ENCODE measurements at places on chromosomes 11 and 22.

- DNase-seq, result no peak
These were observed 266.7 kb downstream of the LARGE1 start for GRCh38 chr22:33653532-33654063.

GRCh38 chr22:25067851-25068421 lies 115.4 kb downstream of the KIAA1671 start:
- DNase-seq, result no peak

GRCh38 chr11:95908826-95909225 lies 15.1 kb downstream of the MTMR2 start:
- no peak for DNase-seq

GRCh38 chr11:9741260-9741659 lies 77.4 kb downstream of the SWAP70 start:
- DNase-seq, result no peak

DNA sequence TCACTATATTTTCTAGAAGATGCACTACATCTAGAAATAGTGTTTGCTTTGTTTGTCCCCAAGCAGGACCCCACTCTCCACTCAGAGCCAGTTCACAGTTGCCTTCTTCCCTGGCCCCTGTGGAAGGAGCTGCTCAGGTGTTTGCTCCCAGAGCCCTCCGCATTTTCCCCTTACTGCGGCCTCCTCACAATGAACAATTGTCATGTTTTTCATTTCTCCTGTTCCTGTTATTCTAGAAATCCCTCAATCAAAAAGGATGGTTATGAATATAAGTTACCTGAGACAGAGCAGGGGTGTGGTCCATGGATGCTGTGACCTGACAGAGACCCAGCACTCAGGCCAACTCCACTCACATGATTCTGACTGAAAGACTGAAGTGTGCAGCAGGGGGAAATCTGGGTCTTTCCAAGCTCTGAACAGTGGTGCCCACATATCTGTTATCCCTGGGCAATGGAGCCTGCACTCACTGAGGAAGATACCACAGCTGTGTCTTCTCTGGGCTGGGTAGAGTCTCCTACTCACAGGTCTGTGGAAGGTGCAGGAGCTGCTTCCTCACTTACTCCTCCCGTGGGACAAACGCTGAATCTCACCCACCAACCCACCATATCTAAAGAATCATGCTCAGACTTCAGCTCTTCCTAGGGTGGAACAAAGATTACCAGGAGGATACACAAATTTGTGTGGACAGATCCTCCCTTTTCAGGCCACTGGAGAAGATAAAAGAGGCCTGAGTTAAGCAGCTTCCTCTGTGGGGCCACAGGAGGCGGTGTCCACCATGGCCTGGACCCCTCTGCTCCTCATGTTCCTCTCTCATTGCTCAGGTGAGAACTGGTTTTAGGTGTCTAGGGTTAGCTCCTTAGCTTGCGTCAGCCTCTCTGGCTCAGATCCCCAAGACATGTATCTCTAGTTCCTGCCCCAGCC lies 87.1 kb upstream of the TOP3B start:
- no peak for DNase-seq

GRCh38 chr11:41320238-41320637 lies 139.2 kb downstream of the LRRC4C start:
- no peak for DNase-seq

- DNase-seq, result no peak
These were observed 250.9 kb upstream of the NARS2 start for GRCh38 chr11:78825591-78826020.

- no peak for DNase-seq
These were observed 5.9 kb upstream of the ATF4 start for GRCh38 chr22:39514373-39514973.

DNA sequence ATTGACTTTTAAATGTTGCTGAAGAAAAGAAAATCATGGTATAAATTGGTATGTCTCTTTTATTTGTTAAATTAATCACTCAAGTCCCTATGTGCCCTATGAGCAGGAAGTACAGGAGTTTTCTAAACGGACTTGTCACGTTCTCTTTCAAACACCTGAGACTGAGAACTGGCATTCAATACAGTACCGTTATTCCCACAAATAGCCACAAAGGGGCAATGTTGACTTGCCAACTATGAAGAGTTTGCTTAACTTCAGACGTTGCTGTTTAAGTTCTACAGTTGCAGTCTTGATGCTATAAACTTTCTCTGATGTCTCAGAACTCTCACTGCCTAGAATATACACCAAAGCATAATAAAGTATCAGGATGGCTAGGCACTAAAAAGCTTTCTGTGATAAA lies 7.6 kb downstream of the OR56A1 start:
- no peak for DNase-seq

- DNase-seq, result peak; percentile 20
These were observed 49.5 kb downstream of the IGF2 start for GRCh38 chr11:2089536-2090165.

DNA sequence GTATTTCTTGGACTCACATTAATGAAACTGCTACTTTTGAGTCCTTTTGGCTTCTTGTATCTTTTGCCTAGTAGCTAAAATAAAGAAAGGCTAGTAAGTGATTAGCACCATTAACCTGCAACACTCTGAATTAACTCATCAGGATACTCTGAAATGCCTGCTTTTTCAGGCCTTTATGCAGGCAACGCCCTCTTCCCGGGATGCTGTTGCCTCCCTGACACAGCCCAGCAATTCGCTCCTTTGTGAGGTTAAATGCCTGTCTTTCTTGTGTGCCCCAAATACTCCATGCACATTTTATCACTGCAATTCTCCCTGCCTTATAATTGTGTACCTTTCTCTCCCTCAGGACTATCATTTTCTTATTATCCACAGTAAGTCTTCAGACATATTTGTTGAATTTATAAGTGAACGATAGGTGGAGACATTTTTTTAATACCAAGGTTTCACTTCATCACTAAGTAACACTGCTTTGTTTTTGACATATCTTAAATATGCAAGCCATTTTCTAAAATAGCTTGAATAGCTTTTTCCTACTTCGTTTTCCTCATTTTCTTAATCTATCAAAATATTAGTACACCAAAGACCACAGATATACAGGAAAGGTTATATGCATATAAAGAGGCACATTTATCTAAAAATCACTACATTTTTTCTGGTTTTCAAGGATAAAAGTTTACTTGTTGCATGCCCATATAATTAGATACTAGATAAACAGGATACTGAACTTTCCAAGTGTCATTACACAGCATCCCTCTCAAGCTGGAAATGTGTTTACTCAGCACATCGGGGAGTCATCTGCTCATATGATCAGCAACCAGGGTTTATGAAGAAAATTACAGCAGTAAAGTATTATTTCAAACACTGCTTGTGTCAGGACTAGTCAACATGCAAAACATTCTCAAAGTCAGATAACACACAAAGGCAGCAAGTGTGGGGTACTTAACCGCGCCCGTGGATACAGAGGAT lies 48.5 kb upstream of the DDI1 start:
- no peak for DNase-seq

- no peak for DNase-seq
These were observed 1166.6 kb downstream of the BRD1 start for GRCh38 chr22:48660790-48661740.

DNA sequence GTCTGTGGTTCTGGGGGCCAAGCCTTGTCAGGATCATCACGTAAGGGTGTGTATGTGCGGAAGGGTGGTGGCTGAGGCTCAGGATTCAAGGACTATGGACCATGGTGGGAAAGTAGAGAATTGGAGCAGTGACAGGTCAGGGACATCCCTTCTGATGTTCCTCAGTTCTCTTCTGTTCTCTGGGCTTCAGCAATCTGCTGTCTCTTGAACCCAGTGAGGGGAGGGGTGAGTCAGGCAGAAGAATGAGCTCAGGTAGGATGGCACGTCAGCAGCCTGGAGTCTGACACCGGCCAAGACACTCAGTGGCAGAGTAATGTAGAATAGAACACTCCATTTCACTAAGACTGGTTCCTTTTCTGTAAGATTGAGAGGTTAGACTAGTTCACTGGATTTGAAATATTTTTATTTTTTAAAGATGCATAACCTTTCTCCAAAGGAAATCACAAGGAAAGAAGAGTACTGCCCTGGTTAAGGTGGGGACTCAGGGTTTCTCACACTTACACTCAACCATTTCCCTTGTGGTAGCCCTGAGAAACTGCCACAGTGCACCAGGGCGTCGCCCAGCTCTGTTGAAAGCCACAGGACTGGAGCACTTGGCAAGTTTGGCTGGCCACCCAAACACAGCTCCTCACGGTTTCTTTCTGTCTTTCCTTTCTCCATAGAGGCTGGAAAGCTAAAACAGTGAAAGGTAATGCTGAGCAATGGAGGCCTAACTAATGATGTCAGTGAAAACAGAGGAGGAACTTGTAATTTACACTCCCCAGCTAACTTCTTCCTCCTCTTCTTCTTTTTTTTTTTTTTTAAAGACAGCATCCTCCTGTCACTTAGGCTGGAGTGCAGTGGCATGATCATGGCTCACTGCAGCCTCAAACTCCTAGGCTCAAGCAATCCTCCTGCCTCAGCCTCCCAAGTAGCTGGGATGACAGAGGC lies 23.1 kb upstream of the MICAL2 start:
- DNase-seq, result no peak

DNA sequence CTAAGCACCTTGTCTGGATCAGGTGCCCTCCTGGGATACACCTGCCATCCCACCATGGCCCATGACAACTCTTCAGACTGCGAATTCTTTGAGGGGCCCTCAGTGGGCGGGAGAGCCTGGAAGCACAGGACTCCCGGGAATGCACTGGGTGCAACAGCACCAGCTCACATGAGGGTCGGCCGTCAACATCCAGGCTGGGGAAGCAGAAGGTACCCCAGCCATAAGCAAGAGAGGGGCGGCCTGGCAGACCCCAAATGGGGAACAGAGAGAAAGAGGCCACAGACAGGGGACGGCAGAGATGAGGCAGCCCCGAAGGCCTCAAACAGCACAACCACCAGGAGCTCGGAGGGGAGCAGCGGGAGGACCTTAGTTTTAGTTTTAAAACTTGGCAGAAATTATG lies 94.4 kb downstream of the PHF21B start:
- no peak for DNase-seq

DNA sequence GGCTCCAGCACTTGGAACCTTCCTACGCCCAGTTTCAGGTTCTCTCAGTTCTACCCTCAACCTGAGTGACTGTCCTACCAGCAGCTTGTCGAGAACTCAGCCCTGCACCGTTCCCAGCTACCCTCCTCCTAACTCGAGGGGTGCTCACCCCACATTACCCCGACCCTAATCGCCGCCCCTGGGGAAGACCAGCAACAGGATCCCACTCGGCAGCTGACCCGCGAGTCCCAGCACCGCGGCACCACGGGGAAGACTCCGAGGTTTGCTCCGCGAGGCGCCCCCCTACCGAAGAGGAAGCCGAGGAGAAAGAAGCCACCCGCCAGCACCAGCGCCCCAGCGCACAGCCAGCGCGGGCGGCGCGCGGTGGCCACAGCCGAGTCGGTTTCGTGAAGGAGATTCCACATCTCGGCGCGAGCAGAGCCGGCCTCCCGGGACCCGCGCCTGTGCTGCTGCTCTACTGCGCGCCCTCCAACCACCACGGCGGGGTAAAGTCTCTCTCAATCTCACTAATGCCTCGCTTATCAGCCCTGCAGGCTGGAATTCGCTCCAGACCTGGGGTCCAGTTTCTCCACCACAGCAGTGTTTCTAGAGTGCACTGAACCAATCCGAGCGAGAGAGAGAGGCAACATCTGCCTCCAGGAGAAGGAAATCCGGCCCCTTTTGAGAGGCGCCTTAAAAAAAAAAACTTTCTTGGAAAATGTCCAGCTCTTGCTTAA lies at the start of gene FOLH1:
TSS of gene FOLH1 (minus strand) at position 597 of the 716 bp plus-strand sequence. CDS start at position 404, 193 bp downstream.
- peak; percentile 2 for DNase-seq

DNA sequence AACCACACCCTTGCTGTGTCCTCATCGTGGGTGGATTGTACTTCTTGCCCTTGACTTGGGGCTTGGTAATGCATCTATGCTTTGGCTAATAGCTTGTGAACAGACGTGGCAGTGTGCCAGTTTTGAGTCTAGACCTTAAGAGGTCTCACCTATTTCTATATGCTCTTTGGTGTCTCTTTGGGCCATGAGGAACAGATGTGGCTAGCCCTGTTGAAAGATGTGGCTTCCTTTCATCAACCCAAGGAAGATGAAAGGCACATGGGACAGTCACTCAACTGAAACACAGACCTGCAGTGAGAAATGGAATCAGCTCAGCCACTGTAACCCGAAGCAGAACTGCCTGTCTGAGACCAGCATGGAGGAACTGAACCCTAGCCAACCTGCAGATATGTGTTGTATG lies 7.9 kb upstream of the NELL1 start:
- no peak for DNase-seq

DNA sequence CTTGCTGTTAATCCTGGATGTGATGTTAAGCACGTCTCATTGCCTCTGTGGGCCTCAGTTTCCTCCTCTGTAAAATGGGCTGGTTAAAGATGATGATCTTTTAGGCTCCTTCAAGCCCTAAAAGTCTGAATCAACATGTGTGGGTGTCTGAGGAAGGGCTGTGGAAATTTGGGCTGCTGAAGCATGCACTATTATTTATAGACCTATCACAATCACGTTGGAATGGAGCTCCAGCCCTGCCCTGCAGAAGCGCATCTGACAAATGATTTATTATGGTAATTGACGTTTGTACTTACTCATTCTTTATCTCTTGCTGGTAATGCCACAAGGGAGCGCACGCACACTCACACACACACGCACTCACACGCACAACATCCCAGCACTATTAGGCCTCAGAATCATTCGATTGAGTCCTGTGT lies 20.4 kb downstream of the P2RX3 start:
- DNase-seq, result no peak

DNA sequence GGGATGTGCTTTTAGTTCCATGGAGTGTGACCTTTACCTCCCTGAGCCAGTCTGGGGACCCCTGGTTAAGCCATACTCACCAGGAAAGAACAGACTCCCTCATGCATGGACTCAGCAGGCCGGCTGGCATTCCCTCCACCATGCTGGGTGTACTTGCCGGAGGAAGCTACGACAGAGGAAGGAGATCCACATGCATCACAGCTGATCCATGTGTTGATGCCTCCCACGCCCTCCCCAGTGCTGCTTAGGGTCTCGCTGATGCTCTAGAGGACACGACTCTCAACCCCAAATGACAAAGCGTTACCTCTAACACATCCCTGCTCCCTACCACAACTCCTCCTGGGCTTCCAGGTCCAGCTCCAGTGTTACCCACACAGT lies 39.8 kb downstream of the GAB4 start:
- no peak for DNase-seq

GRCh38 chr22:49551897-49552614 lies 275.6 kb downstream of the BRD1 start:
- DNase-seq, result no peak

DNA sequence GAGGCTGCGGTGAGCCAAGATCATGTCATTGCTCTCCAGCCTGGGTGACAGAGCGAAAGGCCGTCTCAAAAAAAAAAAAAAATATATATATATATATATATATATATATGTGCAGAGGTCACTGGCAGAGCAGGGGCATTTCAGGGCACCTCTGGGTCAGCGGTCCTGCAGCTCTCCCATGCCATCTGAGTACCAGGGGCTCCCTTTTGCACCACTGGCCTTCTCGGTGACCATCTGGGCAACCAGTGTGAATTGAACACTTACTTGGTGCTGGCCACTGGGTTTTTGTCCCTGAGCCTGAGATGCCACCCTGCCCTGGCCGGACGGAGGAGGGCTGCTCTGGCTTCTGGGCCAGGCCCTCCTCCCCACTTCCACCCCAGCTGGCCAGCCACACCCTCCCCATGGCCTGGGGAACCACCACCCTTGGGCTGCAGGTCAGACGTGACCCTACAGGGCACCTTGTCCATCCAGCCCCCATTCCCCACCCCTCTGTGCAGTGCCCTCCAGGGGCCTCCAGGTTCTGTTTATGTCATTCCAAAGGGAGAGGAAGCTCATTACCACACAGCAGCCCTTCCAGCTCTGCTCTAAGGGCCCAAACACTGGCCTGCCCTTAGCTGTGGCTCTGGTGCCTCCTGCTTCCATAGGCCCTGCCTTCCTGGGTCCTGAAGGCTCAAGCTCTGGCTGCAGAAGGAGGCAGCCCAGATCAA lies 10.3 kb downstream of the MAPK8IP1 start:
- no peak for DNase-seq

GRCh38 chr22:40449676-40450035 lies 79.3 kb downstream of the SGSM3 start:
- DNase-seq, result no peak

Data from NCI-H2029 (cell line).